Activated effector memory CD4-positive, alpha-beta T cell treated with Interleukin-2 at 50 U/mL for 16 hours (primary cell): ENCODE measurements at places on chromosomes 4 and X.

- DNase-seq, result no peak
These were observed 486.3 kb upstream of the PABPC4L start for GRCh38 chr4:134687646-134688628.

DNA sequence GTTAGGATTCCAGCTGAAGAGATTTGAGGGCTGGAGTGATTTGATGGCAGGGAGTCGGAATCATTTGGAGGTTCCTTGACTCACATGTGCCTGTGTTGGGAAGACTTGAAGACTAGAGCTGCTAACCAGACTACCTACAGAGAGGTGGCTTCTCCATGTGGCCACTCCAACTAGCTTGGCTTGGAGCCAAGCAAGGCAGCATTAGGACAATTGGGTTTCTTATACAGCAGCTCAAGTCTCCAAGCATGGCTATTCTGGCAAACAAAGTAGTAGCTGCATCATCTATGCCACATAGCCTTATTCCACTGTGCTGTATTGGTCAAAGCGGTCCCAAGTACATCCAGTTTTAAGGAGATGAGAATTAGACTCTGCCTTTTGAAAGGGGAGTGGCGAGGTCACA, 171.7 kb upstream of the SLC4A4 start:
- DNase-seq, result no peak

DNA sequence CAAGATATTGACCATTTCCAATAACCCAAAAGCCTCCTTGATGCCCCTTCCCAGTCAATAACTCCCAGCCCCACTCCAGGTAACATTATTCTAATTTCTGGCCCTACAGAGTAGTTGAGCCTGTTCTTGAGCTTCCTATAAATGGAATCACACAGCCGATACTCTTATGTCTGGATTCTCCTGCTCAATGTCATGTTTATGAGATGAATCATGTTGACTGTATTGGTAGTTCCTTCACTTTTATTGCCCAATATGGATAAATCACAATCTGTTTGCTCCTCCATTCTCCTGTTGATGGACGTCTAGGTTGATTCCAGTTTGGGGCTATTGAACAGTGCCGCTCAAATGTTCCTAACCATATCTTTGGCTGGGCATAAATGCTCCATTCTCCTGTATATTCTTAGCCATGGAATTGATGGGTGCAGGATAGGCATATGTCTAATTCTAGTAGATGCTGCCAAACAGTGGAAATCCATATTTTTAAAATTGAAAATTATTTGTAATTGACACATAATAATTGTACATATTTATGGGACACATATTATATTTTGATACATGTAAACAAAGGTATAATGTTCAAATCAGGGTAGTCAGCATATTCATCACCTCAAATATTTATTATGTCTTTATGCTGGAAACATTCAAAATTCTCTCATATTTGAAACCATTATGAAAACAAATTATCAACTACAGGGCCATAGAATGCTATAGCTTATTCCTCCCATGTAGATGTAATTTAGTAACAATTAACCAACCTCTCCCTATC, 40.5 kb upstream of the SLC2A9 start:
- no peak for DNase-seq

- DNase-seq, result no peak
These were observed 17.5 kb upstream of the GYG2 start for GRCh38 chrX:2811271-2811670.

DNA sequence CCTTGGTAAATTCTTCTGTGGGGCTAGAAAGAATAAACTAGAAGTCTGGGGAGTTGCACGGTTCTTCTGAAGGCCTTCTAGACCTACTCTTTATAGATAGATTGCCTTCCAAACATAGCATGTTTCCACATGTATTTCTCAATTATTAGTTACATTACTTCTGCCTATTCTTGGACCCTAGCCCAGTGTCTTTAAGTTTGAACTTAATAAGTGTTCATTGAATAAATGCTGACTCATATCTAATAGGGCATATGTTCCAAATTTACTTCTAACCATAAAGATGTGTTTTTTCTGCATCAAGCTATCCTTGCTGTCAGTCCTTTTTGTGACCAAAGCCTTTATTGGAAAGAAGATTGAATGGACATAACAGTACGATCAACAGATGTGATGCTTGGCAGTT, 503.6 kb upstream of the ZFP42 start:
- DNase-seq, result no peak
